ENCODE measurements at places on chromosomes 12 and 14. TPM values are rescaled to one million over a fixed set of nuclear protein-coding genes. Genes with fewer than 3 reads are reported as not detected.

Gene C14orf132
- polyA plus RNA-seq = 20.6 TPM

Gene B4GALNT1
- polyA plus RNA-seq = 1.3 TPM

Gene CLEC4D
- not detected for polyA plus RNA-seq

Gene TUNAR
- not detected for polyA plus RNA-seq

Gene PIWIL1
- not detected for polyA plus RNA-seq

GRCh38 chr14:32010604-32011125, 66.4 kb upstream of the ARHGAP5 start:
- DNase-seq = peak; percentile 44

DNA sequence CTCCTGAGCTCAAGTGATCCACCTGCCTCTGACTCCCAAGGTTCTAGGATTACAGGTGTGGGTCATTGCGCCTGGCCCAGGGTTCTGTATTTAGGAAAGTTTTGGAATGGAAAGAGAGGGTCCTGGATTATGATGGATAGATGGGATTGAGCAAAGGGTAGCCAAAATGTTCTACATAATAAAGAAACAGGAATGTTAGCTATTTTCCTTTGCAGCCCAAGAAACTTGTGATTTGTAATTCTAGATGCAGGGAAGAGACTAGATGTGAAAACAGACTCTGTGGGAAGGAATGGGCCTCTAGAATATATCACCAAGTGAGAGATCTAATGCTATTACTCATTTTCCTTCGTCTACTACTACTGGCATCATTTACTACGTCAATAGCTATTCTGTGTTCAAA, 29.6 kb upstream of the HELB start:
- no peak for DNase-seq

DNA sequence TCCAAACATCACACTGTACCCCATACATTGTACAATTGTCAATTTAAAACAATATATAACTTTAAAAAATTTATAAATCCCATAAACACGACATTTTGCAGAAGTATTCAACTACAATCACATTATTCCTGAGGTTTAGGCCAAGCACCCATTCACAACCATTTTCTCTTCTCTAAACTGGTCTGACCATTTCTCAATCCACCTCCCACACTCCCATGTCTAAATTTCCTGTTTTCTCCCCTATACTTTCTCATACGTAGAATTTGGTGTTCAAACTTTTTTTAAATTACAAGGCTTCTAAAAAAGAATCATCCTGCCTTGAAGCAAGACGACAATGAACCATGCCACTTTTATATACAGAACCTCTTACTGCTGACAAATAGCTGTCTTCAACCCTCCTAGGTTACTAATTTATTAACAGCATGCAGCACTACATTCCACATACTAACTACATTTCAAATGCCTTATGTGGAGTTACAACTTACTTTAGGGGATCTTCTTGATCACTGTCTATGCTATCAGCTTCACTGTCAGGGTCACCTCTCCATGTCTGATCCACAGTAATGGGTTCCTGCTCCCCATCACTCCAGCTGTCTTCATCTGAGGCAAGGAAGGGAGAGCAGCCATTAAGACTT, 3.4 kb downstream of the KANSL2 start:
- DNase-seq = no peak

GRCh38 chr12:111822886-111823285, 19.1 kb upstream of the MAPKAPK5 start:
- no peak for DNase-seq

GRCh38 chr12:6615802-6616201, 8.6 kb upstream of the CHD4 start:
- DNase-seq = no peak

DNA sequence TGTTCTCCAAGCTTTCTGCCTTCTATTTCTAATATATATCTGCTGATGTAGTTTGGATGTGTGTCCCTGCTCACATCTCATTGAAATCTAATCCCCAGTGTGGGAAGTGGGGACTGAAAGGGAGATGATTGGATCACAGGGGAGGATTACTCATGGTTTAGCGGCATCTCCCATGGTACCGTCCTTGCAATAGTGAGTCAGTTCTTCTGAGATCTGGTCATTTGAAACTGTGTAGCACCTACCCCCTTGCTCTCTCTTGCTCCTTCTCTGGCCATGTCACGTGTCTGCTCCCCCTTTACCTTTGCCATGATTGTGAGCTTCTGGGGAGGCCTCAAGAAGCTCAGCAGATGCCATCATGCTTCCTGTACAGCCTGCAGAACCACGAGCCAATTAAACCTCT, 26.2 kb upstream of the ALX1 start:
- no peak for DNase-seq

Data from fibroblast of lung (primary cell).